NCI-H187 (cell line): ENCODE measurements at places on chromosomes 16 and 17.

GRCh38 chr17:65027305-65027704 lies 29.2 kb downstream of the GNA13 start:
- no peak for DNase-seq

DNA sequence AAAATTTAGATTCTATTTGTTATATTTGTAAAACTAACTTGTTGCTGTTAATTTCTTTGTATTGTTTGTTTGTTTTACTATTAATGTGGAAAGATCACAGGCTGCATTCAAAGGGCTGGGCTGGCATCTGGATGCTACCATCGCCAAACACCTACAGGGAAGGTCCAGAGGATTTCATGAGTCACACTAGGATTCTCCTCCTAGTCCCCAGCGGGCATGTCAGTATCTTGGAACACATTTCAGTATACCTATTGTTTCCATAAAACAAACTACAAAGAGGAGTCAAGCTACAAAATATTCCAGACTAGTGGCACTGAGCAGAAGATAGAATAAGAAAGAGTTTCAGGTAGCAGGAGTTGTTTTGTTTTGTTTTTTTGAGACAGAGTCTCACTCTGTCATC lies 55.3 kb downstream of the NOG start:
- no peak for DNase-seq

DNA sequence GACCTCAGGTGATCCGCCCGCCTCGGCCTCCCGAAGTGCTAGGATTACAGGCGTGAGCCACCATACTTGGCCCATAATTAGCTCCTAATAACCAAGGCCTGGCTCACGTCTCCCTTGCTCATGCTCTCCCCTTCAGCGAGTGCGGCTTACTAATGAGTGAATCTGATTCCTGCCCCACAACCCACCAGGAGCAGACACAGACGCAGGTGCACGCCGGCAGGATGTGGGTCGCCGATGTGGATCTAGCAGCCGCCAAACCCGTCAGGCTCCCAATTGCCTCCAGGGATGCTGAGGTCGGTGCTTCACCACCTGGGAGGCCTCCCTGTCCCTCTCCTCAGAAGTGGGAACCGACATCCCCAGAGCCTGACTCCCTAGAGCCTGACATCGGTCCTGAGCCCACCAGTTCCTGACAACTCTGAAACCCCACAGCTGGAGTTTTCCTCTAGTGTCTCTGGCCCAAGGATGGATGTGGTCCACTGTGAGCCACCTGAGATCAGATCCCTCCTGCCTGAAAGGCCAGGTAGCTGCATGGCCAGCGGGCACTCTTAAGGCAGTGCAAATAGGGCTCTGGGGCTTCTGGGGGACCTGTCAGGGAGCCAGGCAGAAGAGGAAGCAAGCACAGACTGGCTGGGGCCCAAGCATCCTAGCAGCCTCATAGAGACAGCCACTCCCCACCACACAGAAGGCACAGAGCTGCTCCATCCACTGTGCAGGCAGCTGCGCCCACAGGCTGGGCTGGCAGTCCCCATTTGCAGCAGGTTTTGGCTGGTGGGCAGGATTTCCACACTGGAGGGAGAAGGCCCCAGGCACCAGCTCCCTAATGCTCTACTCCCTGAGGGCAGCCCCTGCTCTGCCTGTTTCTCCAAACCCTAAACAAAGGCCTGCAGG lies 10.8 kb downstream of the EXOC7 start:
- DNase-seq, result no peak

DNA sequence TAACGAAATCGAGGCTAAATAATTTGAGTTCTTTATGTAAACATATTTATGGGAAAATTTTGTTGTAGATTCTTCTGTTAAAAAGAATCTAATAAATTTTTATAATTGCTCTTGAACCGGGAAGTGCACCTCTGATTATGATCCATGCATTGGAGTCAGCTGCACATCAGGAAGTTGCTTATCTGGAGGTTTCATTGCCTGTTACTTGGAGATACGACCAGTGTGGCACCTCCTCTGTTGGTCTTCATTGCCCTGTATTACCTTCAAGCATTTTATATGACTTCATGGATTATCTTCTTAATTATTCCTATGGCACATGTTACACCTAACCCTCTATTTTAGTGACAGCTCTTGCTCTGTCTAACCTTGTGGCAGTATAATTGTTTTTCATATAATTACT lies 312.6 kb upstream of the TBX2 start:
- no peak for DNase-seq

GRCh38 chr17:32673964-32674363 lies 187.2 kb downstream of the CDK5R1 start:
- DNase-seq, result no peak

GRCh38 chr16:17964196-17964595 lies 372.3 kb downstream of the NPIPA8 start:
- no peak for DNase-seq

- no peak for DNase-seq
Measured at GRCh38 chr16:73048292-73049080, 558 bp upstream of the ZFHX3 start.

GRCh38 chr17:75552425-75553294 lies 27.2 kb downstream of the LLGL2 start:
- DNase-seq, result no peak

DNA sequence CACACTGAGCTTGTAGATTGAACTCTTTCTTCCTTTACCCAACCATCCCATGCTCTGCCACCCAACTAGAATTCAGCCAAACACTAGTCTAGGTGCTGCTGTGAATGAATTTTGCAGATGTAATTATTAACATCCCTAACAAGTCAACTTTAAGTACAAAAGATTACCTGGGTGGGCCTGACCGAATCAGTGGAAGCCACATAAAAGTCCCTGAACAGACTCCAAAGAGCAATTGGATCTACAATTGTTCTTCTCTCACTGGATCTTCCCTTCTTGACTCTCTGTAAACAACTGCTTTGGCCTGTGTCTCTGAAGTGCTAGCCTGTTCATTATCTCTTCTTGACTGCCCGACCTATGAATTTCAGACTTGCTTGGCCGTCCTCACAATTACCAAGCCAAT lies 67.9 kb downstream of the PMP22 start:
- DNase-seq, result no peak

GRCh38 chr16:82715833-82716232 lies 89.1 kb downstream of the CDH13 start:
- no peak for DNase-seq

GRCh38 chr16:60246086-60246485 lies 1512.0 kb upstream of the GOT2 start:
- no peak for DNase-seq

DNA sequence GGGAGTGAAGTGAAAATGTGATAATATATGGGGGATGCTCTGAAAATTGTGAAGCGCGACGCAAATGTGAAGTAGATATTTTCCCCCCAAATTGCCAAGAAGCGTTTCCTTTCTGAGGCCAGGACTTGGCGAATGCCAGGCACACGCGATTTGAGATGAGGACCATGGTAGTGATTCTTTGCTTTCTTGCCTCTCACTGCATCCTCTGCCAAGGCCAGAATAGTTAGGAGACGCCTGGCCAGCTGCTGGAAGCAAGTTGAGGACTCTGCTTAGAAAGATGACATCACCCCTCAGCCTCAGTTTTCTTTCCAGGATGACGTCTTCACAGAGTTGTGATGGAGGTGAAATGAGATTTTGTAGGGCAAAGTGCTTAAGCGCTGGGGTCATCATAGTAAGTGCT lies 25.9 kb downstream of the PIPOX start:
- DNase-seq, result no peak

GRCh38 chr16:4603624-4604170 lies 11.0 kb downstream of the UBALD1 start:
- DNase-seq, result no peak

- no peak for DNase-seq
Measured at GRCh38 chr17:80099291-80100034, 1.9 kb upstream of the GAA start.

DNA sequence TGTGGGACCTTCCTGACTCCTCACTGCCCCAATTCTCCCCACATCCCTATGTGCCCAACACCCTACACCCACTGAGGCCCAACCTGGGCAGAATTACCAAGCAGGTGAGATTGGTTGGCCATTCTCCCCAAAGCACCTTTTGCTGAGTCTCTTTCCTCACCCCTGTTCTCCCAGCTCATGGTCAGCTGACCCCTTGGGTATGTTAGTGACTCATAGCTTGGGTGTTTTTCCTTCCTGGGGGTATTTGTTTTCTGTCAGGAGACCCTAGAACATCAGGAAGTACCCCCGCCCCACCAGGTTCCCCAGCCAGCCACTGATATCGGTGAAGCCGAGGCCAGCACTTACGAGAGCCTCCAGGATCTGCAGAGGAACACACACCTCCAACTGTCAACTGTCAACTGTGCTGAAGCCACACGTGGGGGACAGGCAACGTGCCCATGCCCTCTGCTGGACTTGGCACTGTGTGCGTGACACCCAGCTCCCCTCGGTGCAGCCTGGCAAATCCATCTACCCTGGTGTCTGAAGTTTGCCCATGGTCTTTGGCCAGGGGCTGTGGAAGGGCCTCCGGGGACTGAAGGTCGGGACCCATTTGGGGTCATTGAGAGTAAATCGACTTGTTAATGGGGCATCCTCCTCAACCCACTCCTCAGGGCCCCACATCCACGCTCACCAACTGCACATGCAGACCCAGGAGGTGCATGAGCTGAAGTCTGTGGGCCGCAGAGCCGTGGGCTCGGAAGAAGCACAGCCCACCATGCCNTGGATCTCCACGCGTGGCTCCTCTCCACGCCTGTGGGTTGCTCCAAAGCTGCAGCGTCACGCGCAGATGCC lies 53.1 kb downstream of the METRNL start:
- DNase-seq, result no peak

DNA sequence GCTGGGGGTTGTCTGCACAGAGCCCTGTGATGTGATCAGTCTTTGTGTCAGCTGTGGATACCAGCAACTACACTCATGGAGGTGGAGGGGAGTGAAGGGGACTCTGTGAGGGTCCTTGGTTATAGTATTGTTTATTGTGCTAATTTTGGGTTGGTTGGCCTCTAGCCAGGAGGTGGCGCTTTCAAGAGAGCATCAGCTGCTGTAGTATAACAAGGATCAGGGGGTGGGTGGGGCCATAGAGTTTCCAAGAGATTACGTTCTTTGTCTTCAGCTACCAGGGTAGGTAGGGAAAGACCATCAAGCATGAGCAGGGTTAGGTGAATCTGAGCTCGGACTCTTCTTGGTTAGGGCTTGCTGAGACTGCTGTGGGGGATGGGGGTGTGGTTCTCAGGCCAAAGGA lies 97.1 kb upstream of the HS3ST3A1 start:
- no peak for DNase-seq

- no peak for DNase-seq
Measured at GRCh38 chr16:1072526-1073261, at the start of gene SSTR5. Gene SSTR5 (plus strand): TSS chr16:1072747. CDS start chr16:1078869, 6,122 bp downstream.

GRCh38 chr17:58530655-58531054 lies 16.2 kb upstream of the MTMR4 start:
- no peak for DNase-seq

GRCh38 chr17:28029044-28029443 lies 13.4 kb upstream of the NLK start:
- DNase-seq, result no peak

- DNase-seq, result no peak
Measured at GRCh38 chr17:14359163-14360020, 58.5 kb downstream of the HS3ST3B1 start.
